ENCODE measurements at places on chromosomes 1 and 21.
A peak's percentile ranks its signal among the peaks of the same experiment; 100 is the strongest.

DNA sequence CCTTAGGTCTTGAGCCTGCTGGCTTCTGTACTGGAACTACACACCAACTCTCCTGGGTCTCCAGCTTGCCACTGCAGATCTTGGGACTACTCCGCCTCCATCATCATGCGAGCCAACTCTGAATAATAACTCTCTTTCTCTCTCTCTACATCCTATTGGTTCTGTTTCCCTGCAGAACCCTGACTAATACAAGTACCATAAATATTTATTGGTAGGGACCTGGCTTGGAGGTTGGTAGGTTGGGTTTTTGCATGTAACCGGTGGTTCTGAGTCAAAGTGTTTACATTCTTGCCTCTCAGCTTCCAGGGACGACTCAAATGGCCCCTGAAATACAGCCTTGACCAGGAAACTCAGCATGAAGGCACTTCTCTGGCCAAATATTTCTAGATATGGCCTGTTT lies 110.4 kb downstream of the KCND3 start:
- no peak for DNase-seq

DNA sequence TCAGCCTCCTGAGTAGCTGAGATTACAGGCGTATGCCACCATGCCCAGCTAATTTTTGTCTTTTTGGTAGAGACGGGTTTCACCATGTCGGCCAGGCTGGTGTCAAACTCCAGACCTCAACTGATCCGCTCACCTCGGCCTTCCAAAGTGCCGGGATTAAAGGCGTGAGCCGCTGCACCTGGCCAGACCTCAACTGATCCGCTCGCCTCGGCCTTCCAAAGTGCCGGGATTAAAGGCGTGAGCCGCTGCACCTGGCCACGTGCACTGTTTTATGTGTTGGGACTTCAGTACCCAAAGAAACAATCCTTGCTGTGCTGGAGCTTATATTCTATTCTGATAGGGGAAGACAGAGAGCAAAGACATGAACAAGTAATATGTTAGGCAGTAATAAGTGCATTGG lies 10.1 kb downstream of the TRAF5 start:
- DNase-seq, result no peak

DNA sequence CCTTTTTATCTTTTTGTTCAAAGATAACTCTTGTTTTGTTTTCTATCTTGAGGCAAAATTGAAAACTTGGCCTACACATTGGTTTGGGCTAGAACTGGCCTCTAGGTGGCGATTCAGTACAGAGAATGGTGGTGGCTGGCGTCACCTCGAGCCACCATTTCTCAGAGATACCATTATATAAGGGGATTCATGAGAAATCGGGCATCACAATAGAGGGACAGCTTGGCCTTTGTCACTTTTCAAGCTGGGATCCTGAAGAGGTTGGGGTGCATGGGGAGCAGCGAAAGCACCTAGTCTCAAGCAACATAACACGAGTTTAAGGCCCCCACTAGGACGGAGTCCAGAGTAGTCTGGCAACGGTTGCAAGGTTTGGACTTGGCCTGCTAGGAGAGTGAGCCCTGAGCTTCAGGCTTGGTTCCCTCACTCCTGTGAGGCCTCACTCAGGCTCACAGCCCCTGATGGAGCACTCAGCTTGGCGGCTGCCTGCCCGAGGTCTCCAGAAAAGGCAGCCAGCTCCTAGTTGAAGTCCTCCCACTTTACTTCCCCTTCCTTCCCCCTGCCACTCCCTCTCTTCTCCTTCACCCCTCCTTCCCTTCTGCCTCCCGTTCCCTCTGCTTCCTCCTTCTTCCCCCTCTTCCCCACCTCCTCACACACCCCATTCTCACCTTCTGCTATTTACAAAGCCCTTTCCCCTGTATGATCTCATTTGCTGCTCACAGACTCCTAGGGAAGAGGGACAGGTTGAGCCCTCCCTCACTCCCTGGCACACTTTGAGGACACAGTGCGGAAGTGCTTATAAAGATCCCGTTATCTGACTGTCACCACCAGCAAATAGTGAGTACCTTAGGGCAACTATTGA lies 67.8 kb downstream of the LRIG2 start:
- DNase-seq, result no peak

GRCh38 chr1:106080608-106081325 lies 975.7 kb upstream of the PRMT6 start:
- no peak for DNase-seq

- no peak for DNase-seq
These were observed 622.4 kb upstream of the PKN2 start for GRCh38 chr1:88061492-88062177.

DNA sequence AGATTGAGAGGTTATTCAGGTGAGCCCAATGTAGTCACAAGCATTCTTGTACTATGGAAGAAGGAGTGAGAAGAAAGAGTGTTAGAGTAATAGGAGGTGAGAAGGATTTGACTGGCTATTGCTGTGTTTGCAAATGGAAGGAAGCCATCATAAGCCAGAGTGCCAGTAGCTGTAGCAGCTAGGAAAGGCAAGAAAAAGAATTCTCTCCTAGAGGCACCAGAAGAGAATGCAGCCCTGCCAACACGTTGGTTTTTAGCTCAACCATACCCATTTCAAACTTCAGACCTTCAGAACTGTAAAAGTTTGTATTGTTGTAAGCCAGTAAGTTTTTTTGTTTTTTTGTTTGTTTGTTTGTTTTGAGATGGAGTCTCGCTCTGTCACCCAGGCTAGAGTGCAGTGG lies 8.9 kb upstream of the IL12RB2 start:
- no peak for DNase-seq

DNA sequence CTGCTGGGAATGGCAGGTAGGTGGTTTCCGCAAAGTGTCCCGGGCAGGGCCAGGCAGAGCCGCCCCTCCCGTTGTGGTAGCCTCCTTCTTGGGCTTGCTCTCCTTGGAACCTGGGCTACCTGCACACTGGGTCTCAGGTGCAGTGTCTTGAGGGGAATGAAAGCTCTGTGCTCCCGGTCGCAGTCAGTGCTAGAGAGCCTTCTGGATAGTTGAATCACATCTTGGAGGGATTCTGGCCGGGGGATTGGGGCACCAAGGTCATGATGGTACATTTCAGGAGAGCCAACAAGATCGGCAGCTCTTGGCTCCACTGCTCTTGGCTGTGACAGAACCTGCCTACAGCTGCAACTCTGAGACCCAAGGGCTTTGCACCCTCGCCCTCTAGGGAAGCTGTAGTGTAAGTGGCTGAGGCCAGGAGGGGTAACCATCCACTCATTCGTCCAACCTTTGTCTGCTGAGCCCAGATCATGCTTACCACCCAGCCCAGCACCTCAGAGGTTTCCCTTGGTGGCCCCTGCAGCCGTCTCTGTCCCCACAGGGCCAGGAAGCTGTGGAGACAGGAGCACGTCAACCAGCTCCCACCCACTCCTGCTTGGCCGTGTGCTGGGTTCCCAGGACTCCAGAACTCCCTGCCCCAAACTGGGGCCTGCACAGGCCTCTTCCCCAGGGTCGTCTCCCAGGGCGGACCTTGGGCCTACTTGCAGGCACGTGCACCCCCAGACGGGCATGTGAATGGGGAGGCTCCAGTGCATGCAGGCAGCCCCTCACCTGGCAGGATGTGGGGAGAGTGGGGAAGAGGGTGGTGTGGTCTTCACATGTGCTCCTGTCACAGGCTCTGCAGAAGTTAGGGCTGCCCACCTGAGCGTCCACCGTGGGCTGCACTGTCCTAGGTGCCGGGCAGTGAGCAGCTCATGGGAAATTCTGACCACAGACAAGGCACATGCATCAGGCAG lies 40.0 kb downstream of the NTPCR start:
- DNase-seq, result no peak

GRCh38 chr1:160744199-160744851 lies 5.3 kb downstream of the SLAMF7 start:
- no peak for DNase-seq

- DNase-seq, result no peak
These were observed 5.3 kb downstream of the TENT5C start for GRCh38 chr1:117611121-117611601.

DNA sequence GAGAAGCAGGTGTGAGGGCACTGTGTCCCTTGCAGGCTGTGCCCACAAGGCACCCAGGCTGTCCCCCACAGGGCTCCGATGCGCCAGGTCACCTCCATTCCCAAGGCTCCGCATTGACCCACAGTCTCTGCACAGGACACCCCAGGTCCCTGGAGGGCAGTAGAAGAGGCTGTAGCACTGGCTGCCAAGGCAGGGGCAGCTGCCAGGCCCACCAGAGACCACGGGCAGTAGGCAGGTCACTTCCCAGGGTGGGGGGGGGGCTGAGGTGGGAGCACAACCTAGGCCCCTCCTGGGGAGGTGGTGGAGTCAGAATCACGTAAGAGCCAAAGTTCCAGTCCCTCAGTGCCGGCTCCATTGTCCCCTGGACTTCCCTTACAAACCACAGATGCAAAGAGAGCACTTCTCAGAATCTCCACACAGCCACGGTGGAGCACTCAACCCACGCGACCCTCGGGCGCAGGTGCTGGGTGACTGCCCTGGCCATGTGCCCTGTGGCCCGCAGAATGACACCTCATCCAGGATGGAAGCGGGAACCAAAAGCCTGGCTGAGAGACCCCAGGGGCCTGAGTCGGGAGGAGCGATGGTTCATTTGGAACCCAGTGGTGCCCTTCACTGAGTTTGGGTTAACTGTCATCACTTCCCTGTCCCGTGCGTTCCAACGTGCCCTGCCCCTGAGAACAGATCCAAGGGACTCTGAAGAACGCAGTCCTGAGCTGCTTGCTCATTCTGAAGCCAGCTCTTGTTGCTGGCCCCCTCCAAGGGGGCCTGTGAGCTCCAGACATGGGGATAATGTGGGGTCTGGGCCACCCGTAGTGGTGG lies 69.7 kb upstream of the PDE9A start:
- DNase-seq, result no peak

GRCh38 chr1:30058970-30059369 lies 664.4 kb downstream of the MATN1 start:
- DNase-seq, result no peak

- DNase-seq, result no peak
These were observed 554 bp downstream of the EVA1C start for GRCh38 chr21:32413015-32413504.

- DNase-seq, result no peak
These were observed 25.2 kb downstream of the IL12RB2 start for GRCh38 chr1:67332653-67333529.

- no peak for DNase-seq
These were observed 25.2 kb upstream of the RCAN1 start for GRCh38 chr21:34639882-34640788.

DNA sequence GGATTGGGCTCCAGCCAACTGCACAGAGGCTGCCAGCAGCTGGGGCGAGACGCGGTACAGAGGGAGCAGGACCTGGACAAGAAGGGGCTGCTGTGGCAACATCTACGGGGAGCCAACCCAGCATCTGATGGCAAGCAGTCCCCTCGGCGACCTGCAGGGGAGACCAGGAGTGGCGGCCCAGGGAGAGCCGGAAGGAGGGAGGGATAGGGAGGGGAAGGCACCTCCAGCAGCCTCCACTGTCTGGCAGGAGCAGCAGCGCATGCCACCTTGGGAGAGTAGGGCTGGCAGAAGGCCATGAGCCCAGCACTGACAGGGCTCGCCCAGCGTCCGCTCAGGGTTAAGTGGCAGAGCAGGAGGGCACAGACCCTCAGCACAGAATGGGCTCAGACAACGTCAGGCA lies 17.3 kb downstream of the CHD5 start:
- DNase-seq, result no peak

DNA sequence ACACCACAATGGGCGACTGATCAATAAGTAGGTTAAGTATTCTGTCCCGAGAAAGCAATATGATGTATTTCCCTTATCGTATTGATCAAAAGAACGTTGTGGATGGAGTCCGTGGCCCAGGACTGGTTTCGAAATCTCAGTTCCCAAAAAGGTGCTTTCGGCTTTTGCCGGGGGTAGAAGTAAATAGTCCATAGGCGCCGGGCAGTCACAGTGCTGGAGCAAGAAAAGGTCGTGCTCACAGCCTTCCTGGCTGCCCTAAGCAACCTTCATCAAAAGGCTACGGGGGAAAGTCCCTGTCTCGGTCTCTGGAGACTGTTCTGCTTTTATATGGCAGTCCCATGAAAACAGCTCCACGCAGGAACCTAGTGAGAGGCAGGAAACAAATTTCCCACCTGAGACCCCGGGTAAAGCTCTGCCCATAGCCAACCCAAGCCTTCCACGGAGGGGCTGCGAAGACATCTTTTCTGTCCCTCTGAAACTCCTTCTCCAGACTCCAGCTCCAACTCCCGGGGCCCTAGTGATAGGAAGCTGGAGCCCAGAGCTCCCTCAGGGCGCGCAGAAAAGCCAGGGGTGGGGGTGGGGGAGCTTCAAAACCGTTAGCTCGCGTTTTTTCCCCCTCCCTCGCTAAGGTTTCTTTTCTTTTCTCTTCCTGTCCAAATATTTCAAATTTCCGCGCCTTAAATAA lies 7.0 kb downstream of the CDKN2C start:
- DNase-seq, result no peak

DNA sequence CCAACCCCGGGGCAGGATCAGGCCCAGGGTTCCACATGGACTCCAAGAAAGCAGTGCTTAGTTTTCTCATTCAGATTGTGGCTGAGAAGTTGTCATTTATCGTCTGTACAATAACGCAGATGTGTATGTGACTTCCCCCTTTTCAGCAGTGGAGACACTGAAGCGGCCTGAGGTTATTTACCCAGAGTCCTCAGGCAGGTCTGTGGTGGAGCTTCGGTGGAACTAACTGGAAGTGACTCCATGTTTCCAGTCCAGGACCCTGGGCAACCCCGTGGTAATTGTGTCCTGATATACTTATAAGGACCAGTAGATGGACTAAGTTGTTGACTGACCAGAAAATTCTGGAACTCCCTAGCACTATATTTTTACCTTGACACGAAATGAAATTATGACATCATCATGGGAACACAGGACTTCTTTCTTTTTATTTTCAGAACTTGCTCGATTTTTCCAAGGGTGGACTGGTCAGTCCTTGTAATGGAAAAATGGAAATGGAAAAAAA lies 1.0 kb upstream of the IER5 start:
- DNase-seq, result no peak

GRCh38 chr1:208207388-208208131 lies 36.6 kb downstream of the PLXNA2 start:
- DNase-seq, result no peak

DNA sequence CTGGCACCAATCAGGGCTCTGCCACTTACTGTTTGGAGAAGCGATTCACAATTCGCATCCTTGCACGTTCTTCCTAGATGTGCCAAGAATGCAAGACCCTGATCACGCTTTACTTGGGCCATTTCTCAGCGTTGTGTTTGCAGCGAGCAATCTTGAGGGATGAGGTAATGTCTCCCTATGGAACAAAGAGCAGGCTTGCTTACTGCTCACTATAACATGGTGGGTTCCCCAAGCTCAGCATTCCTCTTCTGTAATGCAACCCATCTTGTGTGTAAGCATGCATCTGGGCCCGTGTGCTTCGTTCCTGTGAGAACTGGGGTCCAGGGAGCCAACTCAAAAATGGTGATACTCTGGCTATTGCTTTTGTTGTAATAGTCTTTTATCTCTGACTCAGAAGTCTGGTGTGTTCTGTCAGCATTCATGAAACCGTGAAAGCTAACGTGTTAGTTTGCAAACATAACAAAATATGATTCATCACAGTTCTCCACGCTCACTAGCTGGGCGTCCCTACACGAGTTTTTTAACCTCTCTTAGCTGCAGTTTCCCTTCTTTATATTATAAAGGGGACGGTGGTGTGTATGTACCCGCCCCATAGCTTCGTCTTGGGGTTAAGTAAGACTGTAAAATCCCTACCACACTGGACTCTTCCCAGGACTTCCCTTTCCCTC lies 33.3 kb downstream of the DNTTIP2 start:
- peak; percentile 17 for DNase-seq

GRCh38 chr1:151993084-151993733 lies 450 bp downstream of the S100A10 start:
- DNase-seq, result no peak
